Right forelimb (tissue), 1 donor: ENCODE measurements at places on chromosomes 1 and 21.

- DNase-seq: no peak
These were observed 608.8 kb upstream of the CHRM3 start for GRCh38 chr1:238777551-238777950.

DNA sequence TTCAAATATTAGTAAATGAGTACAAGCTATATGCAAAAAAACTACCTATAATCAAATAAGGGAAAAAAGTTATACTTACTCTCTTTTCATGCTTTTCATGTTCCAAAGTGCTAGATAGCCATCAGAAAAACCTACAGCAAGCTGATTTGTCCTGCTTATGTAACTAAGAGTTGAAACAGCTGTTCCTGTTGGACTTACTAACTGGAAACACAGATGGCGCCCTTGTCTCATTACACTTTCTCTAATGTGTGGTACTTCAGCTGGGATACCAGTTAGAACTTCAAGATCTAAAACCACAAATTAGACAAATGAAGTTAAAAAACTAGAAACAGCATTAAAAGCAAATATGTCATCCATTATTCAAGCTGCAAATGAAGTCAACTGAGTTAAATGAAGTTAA lies 24.3 kb downstream of the AHCTF1 start:
- DNase-seq: no peak

GRCh38 chr1:169511316-169512005 lies 25.7 kb upstream of the SLC19A2 start:
- DNase-seq: no peak

DNA sequence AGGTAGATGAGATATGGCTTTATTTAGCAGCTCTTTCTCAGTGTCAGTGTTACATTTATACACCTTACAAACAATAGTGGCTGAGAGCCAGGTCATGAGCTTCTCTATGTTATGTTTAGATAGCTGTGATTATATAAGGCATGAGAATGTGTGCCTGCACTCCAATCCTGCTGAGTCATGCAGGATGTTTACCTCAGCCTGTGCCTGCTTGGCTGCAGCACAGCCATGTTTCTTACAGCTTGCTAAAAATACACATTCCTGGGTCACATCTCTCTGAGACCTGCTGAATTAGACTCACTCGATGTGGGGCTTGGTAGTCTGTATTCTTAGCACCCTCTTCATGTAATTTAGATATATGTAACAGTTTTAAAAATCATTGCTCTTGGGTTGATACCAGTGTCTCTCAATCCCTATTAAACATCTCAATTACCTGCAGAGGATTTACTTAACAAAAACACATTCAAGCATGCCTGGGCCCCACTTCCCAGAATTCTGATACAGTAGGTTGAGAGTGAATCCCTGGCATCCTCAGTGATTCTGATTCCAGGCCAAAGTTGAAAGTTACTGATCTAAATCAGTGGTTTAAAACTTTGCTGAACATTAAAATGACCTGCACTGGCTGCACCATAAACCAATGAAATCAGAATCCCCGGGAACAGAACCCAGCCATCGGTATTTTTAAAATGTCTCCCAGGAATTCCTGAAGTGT lies 107.5 kb downstream of the GDAP2 start:
- no peak for DNase-seq

- DNase-seq: no peak
These were observed 224.2 kb upstream of the JUN start for GRCh38 chr1:59007820-59008598.

GRCh38 chr1:84166797-84167196 lies 22.7 kb downstream of the PRKACB start:
- DNase-seq: no peak

DNA sequence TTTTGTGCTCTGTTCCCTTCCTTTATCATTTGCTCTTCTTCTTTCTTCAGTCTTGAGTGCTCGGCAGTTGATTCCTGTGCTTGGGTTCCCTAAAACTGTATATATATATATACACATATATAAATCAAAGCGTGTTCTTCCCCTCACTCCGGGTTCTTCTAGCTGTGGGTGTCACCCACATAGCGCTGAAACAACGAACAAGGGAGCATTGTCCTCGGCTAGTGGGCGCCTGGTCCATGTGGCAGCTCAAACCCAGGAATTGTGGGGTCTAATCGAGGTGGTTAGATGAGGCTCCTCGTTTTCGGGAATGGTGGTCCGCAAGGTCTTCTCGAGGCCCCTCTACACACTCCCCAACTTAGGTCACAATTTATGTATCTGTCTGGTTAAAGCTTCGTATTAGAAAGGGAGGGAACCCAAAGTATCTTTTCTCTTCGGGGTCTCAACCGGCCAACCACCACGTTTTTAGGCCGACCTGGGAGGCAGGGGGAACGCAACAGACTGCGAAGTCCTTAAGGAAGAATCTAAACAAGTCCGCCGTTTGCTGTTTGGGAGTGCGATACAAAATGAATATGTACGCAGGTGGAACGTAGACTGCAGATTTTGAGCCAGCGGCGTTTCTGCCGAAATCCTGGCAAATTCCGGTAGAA lies 504 bp upstream of the SDHC start:
- DNase-seq: no peak

GRCh38 chr1:204545202-204545601 lies 29.0 kb downstream of the MDM4 start:
- no peak for DNase-seq

DNA sequence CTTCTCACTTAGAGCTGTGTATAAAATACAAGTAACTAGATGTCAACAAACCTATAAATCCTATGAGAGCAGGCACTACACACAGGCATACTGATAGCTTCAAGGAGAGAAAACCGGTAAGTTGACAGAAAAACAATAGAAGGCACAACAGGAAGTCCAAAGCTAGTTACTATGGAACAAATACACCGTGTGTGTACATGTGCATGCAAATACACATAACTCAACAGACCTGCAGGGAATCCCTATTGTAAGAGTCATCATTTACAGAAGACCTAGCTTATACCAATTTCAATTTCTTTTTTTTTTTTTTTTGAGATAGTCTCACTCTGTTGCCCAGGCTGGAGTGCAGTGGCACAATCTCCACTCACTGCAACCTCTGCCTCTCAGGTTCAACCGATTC lies 26.3 kb downstream of the JAK1 start:
- DNase-seq: no peak
